Stimulated activated CD8-positive, alpha-beta memory T cell treated with anti-CD3 and anti-CD28 coated beads, Interleukin-12 subunit alpha, Interleukin-12 subunit beta, amount 100 ng/mL, for 4 hours (primary cell): ENCODE measurements at places on chromosomes 7 and 10.

- no peak for DNase-seq
These were observed 1.2 kb upstream of the AKR1E2 start for GRCh38 chr10:4824791-4825310.

- no peak for DNase-seq
These were observed 41.0 kb downstream of the UBE2H start for GRCh38 chr7:129911790-129912189.

DNA sequence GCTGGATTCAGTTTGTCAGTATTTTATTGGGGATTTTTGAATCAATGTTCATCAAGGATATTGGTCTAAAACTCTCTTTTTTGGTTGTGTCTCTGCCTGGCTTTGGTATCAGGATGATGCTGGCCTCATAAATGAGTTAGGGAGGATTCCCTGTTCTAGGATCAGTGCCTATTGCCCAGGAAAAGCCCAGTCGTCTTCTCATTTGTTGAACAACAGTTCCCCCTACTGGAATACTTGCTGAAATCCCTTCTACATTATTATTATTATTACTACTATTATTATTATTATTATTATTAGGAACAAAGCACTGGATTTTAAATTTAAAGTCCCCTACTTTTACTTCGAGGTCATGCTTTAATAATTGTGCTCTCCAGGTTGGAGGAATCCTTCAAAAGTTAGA lies 528.9 kb downstream of the MAGI2 start:
- no peak for DNase-seq

- DNase-seq: no peak
These were observed 95.0 kb downstream of the SH2D4B start for GRCh38 chr10:80632742-80633141.

DNA sequence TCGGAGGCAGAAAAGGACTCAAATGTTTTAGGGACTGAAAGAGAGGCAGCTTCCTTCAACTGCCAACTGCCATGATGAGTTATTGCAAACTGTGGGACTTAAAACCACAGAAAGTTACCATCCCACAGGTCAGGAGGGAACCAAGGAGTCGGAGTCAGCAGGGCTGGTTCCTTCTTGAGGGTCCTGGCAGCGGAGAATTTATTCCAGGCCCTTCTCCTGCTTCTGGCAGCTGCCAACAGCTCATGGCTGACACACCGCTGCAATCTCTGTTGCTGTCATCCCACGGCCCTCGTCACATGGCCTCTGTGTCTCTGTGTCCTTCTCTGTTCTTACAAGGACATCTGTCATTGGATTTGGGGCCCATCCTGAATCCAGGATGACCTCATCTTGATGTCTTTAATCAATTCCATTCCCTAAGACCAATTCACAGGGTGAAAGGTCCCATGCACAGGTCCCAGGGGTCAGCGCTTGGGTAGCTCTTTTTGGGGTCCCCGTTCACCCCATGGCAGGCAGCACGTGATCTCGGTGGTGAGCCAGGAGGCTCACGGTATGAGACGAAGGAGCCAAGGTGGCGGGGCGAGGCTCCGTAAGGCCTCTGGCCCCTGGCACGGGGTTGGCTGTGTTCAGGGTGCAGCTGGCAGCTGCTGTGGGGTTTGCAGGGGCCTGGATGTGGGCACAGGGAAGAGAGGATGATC lies 27.4 kb upstream of the PSMG3 start:
- no peak for DNase-seq

DNA sequence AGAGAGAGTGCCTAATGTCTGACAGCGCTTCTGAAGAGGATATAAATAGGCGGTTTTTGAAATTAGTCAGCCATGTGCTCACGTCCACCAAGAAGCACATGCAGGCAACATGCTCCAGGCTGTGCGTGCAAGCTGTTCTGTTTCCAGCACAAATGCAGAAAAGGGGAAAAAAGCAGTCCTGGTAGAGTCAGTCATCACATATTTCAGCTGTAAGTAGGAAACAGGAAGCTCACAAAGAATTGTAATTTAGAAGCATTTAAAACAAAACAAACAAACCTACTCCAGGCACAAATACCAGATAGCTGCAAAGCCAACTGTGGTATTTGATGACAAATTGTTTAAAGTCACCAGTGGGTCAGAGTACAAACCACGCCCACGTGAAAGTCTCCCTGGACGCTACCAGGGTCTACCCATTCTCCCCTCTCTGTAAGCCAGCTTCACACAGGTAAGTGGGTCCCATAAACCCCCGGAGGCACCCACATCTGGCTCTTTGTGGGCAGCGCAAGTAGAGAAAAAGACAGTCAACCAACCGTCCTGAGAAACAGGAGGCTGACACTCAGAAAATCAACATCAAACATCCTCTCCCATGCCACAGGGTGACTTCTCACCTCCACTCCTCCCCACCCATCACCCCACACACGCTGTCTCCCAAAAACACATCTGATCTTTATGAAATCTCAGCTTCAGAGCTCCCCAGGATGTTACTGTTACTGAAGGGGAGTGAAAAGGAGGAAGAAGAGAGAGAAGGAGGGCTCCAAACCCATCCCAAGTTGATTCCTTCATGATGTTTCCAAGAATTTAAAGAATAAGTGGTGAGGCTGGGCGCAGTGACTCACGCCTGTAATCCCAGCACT lies 186.4 kb downstream of the FAM107B start:
- DNase-seq: no peak

DNA sequence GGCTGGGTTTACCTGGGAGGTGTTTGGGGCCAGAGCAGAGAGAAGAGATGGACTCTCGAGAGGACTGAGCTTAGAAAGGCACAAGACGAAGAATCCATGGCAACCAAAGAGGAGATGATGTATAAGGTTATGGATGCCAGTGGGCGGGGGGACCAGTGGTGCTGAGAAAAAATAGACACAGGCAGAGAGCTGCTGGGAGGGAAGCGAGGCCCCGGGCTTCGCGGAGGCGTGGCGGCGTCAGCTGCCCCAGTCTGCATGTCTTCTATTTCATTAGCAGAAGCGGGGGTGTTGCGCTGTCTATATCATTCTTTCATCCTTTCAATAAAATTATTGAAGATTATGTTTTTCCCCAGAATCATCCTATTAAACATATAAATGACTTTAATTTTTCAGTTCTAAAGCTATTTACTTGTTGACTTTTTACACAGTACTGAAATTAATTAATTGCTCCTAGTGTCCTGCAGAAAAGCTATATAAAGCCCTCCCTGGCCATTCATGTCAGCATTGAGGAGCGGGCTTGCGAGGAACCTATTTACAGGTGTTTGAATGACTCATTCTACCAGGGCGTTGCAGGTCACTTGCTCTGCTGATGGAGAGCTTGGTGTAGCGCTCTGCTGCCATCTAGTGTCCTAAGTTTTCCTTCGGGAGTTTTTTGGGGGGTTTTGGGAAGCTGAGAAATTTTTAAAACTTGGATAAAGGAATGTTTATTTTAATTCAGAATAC lies 42.9 kb upstream of the BHLHA15 start:
- peak; percentile 10 for DNase-seq

DNA sequence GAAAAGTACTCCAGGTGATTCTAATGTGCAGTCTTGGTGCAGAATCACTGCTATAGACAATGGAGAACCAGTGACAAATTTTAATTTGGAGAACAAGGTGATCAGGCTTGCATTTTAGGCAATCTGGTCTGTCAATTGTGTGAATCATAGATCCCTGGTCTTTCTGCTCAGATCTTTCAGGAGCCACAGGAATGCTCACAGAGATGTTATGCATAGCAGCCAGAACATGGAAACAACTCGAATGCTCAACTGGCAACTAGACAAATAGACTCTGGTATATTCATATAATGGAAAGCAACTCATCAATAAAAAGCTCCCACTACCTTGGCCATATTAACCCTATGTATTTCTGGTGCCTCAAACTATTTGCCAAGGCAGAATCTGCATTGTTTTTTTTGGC lies 209.1 kb downstream of the PHF14 start:
- DNase-seq: no peak

- no peak for DNase-seq
These were observed 48.3 kb upstream of the RPA3 start for GRCh38 chr7:7766671-7767070.

DNA sequence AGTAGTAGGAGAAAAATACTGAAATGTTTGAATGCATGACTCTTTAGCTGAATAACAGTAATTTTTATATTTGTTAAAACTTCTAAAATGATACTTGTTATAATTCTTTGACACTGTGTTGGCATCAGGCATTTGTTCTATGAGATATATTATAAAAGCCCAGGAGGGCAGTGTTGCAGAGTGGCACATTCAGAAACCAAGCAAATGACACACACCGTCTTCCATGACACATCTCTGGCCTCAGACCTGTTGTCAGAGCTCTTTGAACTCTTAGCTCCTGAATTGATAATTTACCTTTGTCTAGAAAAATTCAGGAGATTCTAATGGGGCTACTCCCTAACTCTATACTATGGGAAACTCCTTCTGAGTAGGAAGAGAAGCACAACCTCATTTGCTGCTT lies 62.4 kb upstream of the MDFIC start:
- DNase-seq: no peak

DNA sequence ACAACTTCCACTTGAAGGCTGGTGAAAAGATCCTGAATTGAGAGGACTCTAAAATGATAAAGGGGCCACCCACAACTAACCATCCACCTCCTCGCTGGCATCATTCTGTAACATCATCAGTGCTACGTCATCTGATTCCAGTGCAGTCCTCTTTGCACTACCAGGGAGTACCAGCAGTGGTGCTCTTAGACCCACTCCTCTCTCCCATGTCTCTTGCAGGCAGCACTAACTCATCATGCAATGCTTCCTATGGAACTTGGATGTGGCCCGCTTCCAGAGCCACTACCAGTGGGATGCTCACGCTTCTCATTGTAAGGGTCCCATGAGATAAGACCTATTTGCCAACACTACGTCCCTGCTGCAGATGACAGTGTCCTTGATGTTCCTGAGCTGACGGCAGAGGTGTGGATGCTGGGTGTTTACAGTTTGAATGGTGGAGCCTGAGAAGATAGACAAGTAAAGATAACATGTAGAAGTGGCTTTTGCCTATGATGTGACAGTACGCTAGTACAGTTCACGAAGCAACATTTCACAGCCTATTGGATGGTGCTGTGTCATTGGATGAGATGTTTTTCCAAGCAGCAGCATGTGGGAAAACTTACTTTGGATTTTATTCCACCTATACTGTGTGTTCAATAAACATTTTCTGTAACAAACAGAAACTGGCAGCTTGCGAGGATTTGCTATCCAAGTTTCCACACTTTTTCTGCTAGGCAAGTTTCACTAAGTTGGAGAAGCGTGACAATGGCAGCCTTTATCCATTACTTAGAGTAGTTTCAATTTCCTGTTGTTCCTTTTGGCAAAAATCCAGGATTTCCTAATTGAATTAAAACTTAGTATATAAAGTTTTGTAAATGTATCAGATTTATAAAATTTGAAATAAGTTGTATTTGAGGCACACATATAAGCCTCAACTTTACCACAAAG lies 35.8 kb upstream of the COBL start:
- no peak for DNase-seq

GRCh38 chr10:88150339-88150738 lies 286.9 kb downstream of the PTEN start:
- DNase-seq: no peak

DNA sequence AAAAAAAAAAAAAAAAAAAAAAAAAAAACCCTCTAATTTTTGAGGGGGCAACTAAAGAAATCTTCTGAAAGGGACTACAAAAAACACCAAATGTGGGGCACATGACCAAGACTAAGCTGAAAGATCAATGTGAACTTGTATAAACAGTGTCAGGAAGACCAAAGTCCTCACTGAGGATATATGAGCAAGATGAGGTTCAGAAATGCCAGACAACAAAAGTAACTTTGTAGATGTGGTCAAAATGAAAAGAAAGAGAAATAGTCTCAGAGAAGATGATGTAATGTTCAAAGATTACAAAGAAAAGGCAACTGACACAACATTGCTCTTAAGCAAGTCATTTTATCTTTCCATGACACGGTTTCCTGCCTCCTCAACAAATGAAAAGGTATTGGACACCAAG lies 48.7 kb upstream of the PTPRZ1 start:
- DNase-seq: no peak

GRCh38 chr10:16964576-16965343 lies 147.5 kb upstream of the RSU1 start:
- no peak for DNase-seq

DNA sequence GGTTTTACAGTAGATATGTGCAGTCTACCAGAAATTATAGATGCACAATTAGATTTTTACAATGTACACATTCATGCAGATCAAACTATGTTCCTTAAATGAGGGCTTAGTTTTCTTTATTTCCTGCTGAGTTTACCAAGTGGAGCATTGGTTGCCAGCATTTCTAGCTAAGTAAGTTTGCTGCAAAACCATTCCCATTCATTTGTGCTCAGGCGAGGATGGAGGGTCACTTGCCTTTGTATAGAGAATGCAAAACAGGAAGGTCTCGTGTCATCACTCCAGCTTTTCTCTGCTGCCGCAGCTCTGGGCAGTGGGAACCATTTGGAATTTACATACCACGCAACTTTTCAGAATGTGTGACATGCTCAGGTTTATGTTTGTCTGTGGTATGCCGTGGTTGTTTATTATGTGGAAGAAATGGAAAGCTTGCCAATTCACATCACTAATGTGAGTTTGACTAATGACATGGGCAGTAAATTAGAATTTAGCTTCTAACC lies 198.6 kb downstream of the TRIL start:
- DNase-seq: no peak

- DNase-seq: no peak
These were observed 231.7 kb downstream of the SKIDA1 start for GRCh38 chr10:21293518-21294356.

DNA sequence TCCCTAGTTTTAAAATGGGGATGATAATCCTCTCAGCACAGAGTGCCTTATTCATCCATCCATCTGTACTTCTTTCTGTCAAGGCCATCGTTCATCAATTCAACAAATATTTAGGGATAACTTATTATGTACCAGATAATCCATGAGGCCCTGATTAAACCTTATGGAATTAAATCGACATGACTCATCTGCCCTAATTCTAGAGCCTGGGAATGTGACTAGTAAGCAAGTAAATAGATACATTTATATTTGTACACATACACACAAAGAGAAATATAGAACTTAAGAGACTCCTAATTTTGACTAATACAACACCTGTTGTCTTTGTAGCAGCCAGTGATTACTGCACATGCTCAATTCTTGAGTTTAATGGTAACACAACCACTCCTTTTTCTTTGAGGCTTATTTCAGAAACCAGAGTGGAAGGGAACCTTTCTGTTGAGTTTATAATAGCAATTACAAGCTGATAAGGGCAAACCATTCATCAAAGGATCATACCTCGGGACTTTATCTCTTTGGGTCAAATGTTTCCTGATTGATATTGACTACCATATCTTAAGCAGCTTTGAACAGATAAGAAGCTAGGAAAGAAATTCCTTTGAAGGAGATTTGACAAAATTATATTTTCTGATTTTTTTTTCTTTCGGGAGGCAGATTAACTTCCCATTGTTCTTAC lies 122.7 kb downstream of the ARID5B start:
- no peak for DNase-seq

DNA sequence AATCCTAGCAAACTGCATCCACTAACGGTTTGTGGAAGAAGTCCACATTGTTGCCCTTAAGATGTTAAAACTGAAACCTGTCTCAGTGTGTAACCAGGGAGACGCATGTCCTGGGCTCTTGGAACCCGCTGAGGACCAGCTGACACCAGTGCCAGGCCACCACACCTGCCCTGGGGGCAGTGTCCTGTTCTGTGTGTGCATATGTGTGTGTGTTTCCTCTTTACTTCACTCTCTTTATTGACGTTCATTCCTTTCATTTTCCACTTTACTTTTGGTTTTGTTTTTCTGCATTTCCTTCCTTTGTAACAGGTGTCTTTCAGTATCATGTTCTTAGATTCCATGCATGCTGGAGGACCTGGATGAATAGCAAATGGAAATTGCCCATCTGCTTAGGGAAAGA lies 83.8 kb downstream of the TEX36 start:
- no peak for DNase-seq
